GOT3 (cell line): ENCODE measurements at places on chromosomes 5 and 9.

DNA sequence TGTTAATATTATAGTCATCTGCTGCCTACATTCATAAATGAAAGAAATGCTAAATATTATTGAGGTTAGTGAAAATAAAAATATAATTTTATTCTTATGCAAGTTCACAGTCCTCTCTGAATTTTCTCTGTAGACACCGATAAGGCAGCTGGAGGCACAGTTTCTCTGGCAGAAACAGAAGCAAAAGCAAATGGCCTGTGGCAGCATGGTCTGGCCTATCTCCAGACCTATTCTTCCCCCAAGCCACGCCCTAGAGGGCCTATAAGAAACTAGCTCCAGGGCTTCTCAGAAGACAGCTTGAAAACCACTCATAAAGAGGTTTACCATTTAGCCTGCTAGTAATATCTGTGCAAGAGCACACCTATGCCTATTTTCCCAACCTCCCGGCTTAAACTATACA is 28.4 kb downstream of the MRPS27 start:
- no peak for DNase-seq

GRCh38 chr9:76733096-76733495 is 31.1 kb upstream of the PCA3 start:
- DNase-seq: no peak

- DNase-seq: no peak
These were observed 4.4 kb upstream of the DCTN4 start for GRCh38 chr5:150763023-150763769.

DNA sequence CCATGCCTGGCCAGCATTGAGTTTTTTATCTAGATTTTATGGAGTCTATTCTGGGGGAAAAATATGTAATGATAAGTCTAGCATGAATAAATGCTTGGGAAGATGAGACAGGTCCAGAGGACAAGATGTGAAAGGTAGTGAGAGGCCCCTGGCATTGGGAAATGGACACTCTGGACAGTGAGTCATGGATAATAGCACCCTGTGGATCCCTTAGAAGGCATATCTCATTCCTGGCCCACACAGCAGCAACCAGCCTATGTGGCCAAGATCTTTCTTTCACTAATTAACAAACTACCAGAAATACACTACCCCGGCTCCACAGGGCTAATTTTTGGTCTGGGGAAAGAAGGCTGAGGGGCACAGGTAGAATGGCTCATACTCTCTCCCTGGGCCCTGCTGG is 356.1 kb downstream of the TRIM32 start:
- DNase-seq: no peak

- no peak for DNase-seq
These were observed 8.0 kb upstream of the FXN start for GRCh38 chr9:69027355-69028097.

DNA sequence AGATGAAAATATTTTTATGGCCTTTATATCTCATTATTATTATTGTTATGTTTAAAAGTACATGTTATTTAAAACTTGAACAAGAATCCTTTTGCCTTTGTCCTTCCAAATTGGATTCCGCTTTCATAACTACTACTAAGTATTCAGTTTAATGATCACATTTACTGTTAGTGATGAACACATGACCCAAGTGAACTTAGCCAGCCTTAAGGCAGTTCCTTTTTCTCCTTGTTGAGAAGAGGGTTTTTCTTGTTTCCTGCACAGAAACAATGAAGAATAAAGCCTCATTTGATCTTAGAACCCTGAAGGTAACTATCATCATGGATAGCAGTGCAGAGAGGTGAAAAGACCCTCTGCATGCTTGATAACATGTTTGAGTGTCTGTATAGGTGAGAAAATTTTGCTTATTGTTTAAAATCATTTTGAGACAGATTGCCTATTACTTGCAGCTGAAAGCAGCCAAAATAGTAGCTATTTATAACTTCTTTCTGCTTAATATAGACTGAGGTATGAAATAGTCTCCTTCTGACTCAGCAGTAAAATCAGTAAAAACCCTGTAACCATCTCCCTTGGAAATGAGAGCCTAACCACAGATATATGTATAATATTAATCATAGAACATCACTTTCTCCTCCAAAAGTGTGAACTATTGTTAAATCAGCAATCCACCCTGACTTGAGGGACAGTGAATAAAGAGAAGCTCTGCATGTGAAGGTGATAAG is 266.2 kb downstream of the SPATA31D1 start:
- DNase-seq: no peak
